ENCODE measurements at places on chromosomes 4 and X. TPM values are rescaled to one million over a fixed set of nuclear protein-coding genes. Genes with fewer than 3 reads are reported as not detected.

NOCT gene
- total RNA-seq = 20.9 TPM

RGS12 gene
- 12.3 TPM for total RNA-seq

CXorf65 gene
- 117 TPM for total RNA-seq

CC2D2A gene
- total RNA-seq = 1.6 TPM

NUP62CL gene
- total RNA-seq = 3.1 TPM

ZFP42 gene
- total RNA-seq = not detected

FNIP2 gene
- 21.8 TPM for total RNA-seq

GPAT3 gene
- total RNA-seq = 1.2 TPM

Measured in natural killer cell (primary cell).